ENCODE measurements at places on chromosomes 7 and 10.

GRCh38 chr10:75283671-75284470 lies 48.1 kb upstream of the COMTD1 start:
- DNase-seq, result no peak

DNA sequence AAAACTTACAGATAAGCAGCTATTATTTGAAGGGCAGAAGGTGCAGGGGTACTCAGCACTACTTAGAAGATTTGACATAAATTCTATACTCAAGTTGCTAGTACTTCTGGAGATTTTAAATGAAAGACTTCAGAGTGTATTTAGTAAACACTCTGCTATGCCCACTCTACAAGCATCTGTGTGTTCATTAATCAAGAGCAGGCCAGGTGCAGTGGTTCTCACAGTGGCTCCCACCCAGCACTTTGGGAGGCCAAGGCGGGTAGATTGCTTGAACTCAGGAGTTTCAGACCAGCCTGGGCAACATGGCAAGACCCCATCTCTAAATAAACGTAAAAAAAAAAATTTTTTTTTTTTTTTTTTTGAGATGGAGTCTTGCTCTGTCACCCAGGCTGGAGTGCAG lies 38.9 kb upstream of the TOMM7 start:
- no peak for DNase-seq

DNA sequence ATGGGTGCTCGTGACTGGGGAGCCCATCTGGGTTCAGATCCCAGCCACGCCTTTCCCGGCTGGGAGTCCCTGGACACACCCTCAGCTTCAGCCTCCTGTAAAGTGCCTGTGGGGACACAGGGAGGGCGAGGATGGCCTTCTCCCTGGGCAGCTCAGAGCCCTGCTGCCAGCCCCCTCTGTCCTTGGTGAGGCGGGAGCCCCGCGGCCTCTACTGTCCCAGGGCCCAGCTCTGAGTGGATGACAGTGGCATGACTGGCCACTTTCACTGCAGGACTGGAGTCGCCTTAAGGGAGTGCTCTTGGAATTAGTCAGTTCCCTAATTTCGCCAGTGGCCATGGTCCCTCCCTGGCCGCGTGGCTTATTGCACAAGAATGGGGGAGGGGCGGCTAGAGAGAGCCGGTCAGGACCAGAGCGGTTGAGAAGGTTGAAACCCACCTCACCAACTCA lies 4.6 kb downstream of the BRI3 start:
- DNase-seq, result peak; percentile 58

DNA sequence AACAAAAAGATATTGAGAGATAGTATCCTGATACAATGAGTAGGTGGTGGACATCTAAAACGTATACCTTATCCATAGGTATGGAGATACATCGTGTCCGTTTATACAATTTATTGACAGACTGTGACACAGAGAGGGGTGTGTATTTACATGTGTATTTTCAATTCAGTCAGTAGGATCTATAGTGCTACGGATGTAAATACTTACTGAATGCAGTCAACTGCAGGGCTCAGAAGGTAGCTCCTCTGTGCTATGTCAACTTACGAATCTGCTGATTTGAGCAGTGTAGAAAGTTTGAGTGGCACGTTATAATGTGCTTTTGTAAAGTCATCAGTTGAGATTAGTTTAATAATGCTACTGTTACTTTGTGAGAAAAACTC lies 626 bp downstream of the ZNF804B start:
- DNase-seq, result no peak

GRCh38 chr7:147759327-147759943 lies 831.1 kb upstream of the C7orf33 start:
- DNase-seq, result no peak

GRCh38 chr10:101829561-101830315 lies 11.5 kb upstream of the OGA start:
- no peak for DNase-seq

GRCh38 chr7:67655168-67655567 lies 658.5 kb downstream of the TYW1 start:
- DNase-seq, result no peak

GRCh38 chr7:77887567-77887966 lies 89.0 kb downstream of the PHTF2 start:
- DNase-seq, result no peak

DNA sequence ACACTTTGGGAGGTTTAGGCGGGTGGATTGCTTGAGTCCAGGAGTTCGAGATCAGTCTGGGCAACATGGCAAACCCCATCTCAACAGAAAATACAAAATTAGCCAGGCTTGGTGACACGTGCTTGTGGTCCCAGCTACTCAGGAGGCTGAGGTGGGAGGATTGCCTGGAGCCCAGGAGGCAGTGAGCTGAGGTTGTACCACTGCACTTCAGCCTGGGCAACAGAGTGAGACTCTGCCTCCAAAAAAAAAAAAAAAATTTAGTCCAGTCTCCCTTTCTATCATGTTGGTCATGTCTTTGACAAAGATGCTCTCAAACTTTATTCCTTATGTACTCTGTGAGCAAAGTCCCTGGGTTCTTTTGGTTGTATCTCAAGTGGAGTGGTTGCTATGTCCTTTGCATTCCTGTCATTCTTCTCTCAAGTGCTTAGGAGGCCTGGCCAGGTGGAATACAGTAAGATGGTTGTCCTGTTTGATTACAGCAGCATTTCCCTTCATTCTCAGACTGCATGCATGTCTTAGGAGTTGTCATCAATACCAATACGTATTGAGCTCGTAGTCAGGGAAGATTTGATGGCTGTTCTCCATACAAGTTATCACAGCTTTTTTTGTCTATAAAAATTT lies 85.7 kb downstream of the MMRN2 start:
- DNase-seq, result peak; percentile 59

GRCh38 chr7:93198472-93198871 lies 27.8 kb downstream of the HEPACAM2 start:
- DNase-seq, result no peak

GRCh38 chr10:29174389-29174788 lies 114.5 kb upstream of the LYZL1 start:
- DNase-seq, result no peak

GRCh38 chr10:45473126-45473525 lies 99.1 kb downstream of the ALOX5 start:
- no peak for DNase-seq

DNA sequence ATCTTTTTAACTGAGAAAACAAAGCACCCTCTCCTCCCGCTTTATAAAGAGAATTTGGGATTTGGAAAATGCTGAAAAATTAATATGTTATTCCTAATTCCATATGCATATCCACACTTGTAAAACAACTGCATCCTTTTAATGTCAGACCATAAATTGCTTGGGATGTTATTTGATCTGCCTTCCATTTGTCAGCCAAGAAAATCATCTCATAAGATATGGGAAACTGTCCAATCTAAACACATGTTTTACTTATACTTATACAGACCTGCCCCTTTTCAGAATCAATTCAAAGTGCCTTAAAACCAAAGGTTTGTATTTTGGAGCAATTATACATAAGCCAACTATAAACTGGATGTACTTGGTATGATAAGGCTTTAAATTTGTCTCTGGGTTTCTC lies 595.5 kb upstream of the PFKP start:
- no peak for DNase-seq

DNA sequence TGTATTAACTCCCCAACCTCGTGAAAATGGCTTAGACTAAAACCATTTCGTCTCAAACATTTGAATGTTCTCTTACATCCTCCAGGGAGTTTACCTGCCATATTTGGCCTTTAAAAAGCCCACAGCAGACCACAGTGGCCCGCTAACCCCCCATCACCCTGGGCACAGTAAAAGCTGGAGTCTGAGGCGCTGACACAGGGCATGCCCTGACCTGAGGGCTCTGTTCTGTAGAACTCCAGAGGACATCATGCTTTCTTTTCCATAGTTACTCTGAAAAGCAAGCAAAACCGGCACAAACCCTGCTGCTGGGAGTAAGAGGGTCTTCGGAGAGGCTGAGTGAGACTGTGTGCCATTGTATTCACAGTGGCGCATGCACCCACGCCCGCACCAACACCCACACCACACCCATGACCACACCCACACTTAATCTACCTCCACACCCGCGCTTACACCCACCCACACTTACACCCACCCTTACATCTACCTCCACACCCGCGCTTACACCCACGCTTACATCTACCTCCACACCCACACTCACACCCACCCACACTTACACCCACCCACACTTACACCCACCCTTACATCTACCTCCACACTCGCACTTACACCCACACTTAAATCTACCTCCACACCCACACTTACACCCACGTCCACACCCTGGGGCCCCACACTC lies 32.1 kb downstream of the LRRC27 start:
- peak; percentile 15 for DNase-seq

GRCh38 chr10:21352886-21353285 lies 172.6 kb downstream of the SKIDA1 start:
- no peak for DNase-seq

GRCh38 chr7:91239171-91239604 lies 25.0 kb upstream of the FZD1 start:
- no peak for DNase-seq

- DNase-seq, result no peak
Measured at GRCh38 chr7:45575501-45576248, 1.5 kb downstream of the ADCY1 start.

- DNase-seq, result no peak
Measured at GRCh38 chr7:48419401-48419800, 248.1 kb downstream of the ABCA13 start.

GRCh38 chr7:99219985-99220384 lies 12.1 kb upstream of the KPNA7 start:
- no peak for DNase-seq

- peak; percentile 36 for DNase-seq
Measured at GRCh38 chr7:85234730-85235129, 47.9 kb upstream of the SEMA3D start.
